ENCODE measurements at places on chromosomes 3 and 15.

DNA sequence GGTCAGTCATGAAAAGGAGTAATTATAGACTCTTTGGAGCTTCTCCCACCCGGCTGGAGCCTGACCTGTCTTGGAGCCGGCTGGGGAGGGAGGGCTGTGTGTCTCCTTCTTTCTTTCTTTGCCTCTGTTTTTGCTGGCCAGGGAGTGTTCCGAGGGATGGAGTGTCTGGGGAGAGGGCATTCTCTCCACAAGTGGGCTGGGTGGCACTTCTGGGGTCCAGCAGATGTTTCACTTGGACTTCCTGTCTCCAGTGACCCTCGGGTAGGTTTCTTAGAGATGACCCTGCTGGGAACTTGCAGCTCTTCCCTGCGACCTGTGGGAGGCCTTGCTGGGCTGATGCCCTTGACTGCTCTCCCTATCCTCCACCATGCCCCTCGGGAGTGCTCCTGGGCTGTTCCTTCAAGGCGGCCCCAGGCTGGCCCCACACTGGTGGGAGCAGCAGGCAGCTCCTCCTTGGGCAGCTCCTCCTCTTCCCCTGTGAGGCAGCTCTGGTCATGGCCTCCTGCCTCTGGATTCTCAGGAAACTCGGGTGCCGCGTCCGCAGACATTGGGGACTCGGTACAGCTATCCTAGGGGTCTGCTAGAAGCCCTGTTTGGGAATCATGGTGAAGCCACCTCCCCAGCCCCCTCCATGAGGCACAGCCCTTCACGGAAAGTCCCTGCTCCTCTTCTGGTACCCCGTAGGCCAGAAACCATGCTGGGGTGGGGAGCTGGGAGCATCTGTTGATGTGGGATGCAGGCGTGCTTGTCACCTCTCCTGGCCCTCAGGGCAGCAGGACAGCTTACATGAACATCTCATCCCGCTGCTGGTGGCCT lies 44.9 kb downstream of the APBA2 start:
- DNase-seq, result no peak

GRCh38 chr3:131714585-131715220 lies 211.9 kb upstream of the MRPL3 start:
- no peak for DNase-seq

GRCh38 chr15:39414201-39414600 lies 166.7 kb upstream of the THBS1 start:
- no peak for DNase-seq

- no peak for DNase-seq
These were observed 446.2 kb upstream of the NR2F2 start for GRCh38 chr15:95884276-95884675.

- no peak for DNase-seq
These were observed 340.8 kb upstream of the DPH6 start for GRCh38 chr15:35886765-35887164.

GRCh38 chr3:53809267-53809666 lies 37.0 kb downstream of the CHDH start:
- DNase-seq, result no peak

GRCh38 chr15:100166313-100166712 lies 175.5 kb downstream of the ADAMTS17 start:
- no peak for DNase-seq

- DNase-seq, result no peak
These were observed 9.6 kb downstream of the CMC1 start for GRCh38 chr3:28250999-28251398.

DNA sequence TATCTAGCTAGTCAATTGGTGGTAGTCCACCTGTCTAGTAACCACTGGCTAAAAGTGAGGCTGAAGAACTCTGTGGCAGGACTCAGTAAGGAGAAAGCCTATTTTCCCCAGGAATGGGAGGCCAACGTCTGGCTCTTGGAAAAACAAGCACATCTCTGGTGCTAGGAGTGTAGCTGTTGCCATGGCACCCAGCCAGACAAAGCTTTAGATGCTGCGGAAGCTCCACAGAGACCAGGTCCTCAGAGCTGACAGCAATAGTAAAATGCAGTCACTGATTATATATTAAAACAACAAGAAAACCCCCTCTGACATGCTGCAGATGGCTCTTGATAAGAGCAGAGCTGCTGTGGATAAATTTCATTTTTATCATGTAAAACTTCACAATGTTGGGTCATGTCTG lies 124.9 kb upstream of the STRIT1 start:
- no peak for DNase-seq

DNA sequence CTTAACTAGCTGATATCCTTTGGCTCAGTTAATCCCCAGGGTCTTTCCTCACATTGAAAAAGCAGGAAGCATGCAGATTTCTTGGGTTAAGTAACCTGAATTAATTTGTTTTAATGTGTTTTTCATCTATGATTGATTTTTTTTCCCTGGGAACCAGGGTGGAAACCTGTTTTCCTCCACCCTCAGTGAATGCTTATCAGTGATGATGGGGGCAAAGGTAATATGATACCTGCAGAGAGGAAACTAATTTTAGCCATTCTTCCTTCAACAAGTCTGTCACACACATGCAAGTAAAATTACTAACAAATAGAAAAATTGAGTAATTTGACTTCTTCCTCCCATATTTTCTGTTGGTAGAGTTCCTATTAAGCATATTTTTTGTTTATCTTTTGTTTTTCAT lies 5.9 kb downstream of the CASR start:
- DNase-seq, result no peak

- DNase-seq, result no peak
These were observed 15.7 kb downstream of the CCDC12 start for GRCh38 chr3:46960835-46961234.

GRCh38 chr3:189307963-189308362 lies 136.2 kb downstream of the TPRG1 start:
- no peak for DNase-seq

- DNase-seq, result no peak
These were observed 12.4 kb upstream of the PARP6 start for GRCh38 chr15:72284781-72285180.

- DNase-seq, result no peak
These were observed 9.5 kb upstream of the MANF start for GRCh38 chr3:51375571-51375970.

DNA sequence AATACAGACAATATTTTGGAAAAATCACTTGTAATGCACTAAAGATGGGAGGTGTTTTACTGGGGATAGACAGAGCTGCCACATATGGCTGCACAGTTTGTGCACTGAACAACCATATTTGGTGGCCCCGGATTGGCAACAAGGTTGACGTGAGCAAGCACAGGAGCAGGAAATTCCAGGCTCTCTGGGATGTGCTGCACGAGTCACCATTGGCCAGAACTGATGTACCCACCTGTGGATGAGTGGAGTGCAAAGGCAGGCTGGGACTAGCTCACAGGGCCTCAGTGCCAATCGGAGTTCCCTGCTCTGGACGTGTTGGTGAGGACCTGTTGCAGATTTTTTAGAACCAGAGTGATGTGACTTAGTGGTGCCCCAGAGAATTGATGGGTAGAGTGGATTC lies 42.0 kb upstream of the SCAANT1 start:
- no peak for DNase-seq

DNA sequence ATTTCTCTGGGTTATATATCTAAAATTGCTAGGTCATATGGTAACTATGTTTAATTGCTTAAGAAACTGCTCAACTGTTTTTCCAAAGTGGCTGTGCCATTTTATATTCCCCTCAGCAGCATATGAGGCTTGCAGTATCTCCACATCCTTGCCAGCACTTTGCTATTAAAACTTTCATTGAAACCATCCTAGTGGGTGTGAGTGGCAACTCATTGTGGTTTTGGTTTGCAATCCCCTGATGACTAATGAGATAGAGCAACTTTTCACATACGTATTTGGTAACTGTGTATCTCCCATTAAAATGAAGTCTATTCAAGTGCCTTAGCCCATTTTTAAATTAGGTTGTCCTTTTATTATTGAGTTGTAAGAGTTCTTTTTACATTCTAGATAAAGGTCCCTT lies 17.3 kb downstream of the KPNA1 start:
- no peak for DNase-seq

DNA sequence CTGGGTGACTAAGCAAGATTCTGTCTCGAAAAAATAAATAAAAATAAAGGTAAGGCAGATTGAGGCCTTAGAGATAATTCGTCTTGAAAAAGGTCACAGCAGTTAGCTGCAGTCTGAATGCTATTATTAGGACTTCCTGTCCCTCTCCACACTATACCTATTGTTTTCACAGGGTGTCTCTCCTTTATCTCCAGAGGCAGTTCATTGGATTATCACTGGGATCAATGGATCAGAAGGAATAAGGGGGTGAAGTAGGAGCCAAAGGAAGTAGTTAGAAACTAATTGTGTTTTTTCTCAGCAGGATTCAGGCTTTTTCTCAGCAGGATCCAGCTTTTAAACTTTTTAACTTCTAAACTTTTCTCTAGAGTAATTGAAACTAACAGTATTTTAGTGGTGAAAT lies 326.9 kb downstream of the IL5RA start:
- DNase-seq, result no peak

- no peak for DNase-seq
These were observed 177.4 kb downstream of the SQOR start for GRCh38 chr15:45812200-45812599.

DNA sequence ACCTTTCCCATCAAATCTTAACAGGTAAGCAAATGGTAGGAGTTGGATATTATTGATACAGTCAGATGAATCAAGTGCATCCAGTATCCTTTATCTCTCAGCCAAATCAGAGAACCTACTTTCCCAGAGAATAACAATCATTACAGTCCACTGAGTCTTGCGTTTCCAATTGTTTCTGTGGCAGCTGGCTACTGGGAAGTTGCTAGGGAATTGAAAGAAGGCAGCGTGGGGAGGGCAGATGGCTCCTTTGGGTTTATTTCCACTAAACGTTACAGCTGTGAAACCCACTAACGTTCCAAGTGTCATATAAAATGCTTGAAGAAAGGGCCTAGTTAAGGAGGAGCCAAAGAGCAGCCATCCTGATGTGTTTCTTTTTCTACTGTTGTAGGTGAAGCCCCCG lies 78.4 kb downstream of the WDR72 start:
- DNase-seq, result no peak

- no peak for DNase-seq
These were observed 194.6 kb downstream of the GABRG3 start for GRCh38 chr15:27165590-27165989.

GRCh38 chr15:68709876-68710275 lies 110.8 kb downstream of the ANP32A start:
- DNase-seq, result no peak

- DNase-seq, result no peak
These were observed 37.9 kb downstream of the KLHL6 start for GRCh38 chr3:183517607-183518006.

GRCh38 chr3:158339638-158340037 lies 229.7 kb downstream of the RSRC1 start:
- no peak for DNase-seq

- DNase-seq, result no peak
These were observed 114.0 kb upstream of the POU1F1 start for GRCh38 chr3:87390353-87390752.

DNA sequence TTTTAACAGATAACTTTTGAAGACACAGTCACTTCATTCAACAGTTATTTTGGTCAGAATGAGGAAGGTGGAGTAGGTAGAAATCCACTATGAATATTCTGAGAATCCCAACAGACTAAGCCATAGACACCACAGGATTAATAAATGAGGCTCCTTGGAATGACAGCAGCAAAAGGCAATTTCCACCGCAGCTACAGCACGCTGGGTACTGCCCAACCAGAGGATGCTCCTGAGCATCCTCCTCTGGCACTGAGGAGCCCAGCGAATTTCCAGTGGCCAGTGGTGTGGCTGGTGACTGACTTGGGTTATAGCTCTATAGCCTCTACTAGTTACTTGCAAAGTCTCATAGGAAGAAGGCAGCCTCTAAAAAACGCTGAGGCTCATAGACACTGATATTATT lies 3.6 kb upstream of the NR1D2 start:
- no peak for DNase-seq

- no peak for DNase-seq
These were observed 26.5 kb downstream of the EIF2AK4 start for GRCh38 chr15:39960411-39960810.

DNA sequence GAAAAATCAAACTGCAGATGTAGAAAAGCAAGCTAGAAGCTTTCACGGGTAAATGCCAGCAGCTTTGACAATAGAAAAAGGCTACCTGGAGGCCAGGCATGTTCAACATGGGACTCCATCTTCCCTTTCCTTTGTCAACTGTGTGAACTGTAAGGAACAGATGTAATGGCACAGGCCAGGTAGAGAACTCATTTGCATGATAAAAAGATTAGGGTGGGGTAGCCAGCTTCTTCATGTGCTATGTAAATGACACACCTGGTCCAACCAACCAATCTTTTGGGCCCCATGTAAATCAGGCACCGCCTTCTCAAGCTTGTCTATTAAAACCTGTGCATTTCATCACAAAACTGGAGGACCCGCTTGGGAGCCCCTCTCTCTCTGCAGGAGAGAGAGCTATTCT lies 686.5 kb upstream of the GOLIM4 start:
- no peak for DNase-seq

DNA sequence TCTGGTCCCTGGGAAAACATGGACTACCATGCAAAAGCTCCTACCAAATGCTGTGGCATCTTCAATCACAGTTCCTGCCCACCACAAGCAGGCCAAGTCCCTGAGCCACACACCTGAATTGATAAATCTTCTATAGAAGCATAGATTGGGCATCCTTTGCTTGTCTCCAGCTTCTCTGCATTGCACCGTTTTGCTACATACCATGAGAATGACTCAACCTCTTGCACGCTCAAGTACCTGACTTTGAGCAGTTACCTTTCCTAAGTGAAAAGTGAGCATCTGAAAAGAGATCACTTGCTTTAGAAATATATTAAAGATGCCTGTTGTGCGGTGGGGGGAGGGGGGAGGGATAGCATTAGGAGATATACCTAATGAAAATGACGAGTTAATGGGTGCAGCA lies 31.3 kb downstream of the GATM start:
- DNase-seq, result no peak

DNA sequence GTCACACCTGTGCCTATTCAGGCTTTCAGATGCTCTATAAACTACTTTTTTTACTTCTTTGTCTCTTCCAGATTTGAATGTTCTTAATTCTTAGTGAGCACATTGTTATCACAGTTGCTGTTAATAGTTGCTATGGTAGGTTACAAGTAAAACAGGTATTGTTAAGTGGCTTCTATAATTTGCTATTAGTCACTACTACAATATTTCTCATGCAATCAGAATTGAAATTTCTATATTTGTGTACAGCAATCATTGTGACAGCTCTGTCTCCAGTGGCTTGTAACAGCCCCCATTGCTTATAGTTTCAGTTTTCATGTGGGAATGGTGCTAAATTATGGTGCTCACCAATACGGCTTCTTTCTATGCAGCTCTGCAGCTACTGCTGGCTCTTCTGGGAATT lies 318.4 kb upstream of the GOLIM4 start:
- no peak for DNase-seq

- no peak for DNase-seq
These were observed 55.8 kb downstream of the GASK1A start for GRCh38 chr3:43034911-43035310.

All from stimulated activated CD4-positive, alpha-beta T cell treated with anti-CD3 and anti-CD28 coated beads, Interleukin-1b, Interleukin-23, amount 100 ng/mL, for 1 hour (primary cell).